T-helper 9 cell (primary cell): ENCODE measurements at places on chromosomes 13 and 19.

GRCh38 chr19:1699386-1699785 lies 47.0 kb upstream of the TCF3 start:
- DNase-seq: no peak

- DNase-seq: peak; percentile 40
These were observed 1.1 kb downstream of the FOXO1 start for GRCh38 chr13:40665126-40666044.

DNA sequence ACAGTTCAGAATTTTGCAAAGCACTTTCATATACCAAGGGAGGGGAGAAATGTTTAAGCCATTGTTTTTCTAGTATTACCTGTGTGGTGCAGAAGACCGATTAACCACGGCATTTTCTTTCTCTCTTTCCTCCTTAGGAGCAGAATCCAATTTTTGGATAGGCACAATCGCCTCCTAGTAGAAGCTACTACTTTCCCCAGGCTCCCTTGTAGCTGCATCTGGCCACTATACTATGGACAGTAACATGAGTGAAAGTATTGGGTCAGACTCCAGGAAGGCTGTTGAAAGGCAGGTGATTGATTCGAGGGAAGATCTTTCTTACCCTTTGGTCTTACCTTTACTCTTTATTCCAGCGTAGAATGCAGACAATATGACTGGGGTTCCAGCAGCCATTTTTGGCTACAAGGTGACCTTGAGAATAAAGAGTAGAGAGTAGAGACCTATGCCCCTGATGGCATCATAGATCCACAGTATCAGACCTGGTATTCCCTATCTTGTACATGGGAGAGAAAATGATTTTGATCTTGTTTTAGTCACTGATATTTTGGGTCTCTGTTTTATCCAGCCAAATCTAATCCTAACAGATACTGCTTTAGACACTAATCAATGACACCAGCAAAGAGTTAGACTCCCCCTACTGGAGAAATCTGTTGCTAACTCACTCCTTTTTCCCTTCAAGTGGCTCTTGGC lies 77.0 kb downstream of the LRRC63 start:
- no peak for DNase-seq

- DNase-seq: no peak
These were observed 45.7 kb upstream of the FLT1 start for GRCh38 chr13:28540612-28541011.

DNA sequence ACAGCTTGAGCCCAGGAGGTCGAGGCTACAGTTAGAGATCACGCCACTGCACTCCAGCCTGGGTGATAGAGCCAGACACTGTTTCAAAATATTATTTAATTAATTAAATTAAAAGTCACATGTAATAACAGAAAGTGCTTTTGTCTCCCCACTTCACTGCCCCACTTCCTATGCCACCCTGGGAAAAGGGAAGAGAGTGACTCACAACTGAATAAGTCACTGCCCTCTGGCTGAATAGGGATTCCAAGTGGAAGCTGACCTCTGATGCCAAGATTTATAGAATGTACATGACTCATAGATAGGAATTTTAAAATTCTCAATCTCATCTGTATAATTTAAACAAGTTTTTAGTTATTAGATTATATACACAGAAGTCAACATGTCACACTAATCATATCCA lies 22.2 kb upstream of the ERVV-1 start:
- DNase-seq: no peak

DNA sequence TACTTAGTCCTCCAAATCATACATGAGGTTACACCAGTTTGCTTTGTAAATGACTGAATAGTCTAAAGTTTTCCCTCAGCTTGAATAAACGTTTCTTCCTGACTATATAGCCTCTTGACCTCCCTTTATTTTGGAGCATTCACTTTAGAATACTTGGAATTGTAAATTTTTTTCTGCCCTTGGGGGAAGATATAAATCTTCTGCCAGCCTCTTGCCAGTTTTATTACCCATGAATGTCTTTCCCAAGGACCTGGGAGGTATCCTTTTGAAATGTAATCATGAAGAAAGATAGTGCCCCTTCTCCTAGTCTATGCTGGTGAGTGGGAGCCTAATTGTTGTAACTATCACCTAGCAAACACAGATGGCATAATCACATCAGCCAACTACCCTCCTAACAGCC lies 2033.9 kb upstream of the PCDH20 start:
- no peak for DNase-seq

DNA sequence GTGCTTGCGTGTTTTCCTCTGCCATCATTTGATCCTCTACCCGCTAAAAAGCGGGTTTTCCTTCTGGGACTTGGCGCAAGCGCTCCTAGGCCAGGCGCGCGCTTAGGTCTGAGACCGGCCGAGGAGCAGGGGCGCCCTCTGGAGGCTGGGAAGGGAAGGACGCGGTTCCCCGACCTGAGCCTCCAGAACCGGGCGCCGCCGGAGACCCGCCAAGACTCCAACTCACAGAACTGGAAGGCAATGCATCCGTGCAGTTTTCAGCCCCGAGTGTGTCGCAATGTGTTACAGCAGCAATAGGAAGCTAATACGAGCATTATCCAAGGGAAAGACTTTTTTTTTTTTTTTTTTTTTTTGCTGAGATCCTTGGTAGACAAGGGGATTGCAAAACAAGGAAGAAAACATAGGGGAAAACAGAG lies 190.9 kb downstream of the COL4A1 start:
- DNase-seq: peak; percentile 44

- DNase-seq: no peak
These were observed 18.1 kb upstream of the ZFP82 start for GRCh38 chr19:36436531-36436930.

GRCh38 chr13:49356223-49356622 lies 87.6 kb downstream of the CAB39L start:
- DNase-seq: no peak

DNA sequence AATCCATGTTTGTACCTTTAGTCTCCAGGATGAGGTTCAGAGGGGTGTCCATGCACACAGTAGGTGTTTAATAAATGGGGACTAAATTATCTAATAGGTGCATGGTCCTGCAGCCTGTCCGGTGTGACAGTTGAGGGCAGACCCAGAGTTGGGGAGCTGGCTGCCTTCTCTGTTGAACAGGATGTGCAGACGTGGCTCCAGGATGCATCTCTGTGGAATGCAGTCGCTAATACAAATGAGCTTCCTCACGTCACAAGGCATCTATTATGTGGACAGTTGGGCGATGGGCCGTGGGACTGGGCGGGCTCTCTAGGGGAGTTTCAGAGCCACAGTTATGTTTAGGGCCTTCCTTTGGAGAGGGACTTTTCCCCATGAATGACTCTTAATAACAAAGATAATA lies 71.0 kb downstream of the SIPA1L3 start:
- no peak for DNase-seq

GRCh38 chr13:101747039-101747438 lies 294.6 kb downstream of the ITGBL1 start:
- DNase-seq: no peak

DNA sequence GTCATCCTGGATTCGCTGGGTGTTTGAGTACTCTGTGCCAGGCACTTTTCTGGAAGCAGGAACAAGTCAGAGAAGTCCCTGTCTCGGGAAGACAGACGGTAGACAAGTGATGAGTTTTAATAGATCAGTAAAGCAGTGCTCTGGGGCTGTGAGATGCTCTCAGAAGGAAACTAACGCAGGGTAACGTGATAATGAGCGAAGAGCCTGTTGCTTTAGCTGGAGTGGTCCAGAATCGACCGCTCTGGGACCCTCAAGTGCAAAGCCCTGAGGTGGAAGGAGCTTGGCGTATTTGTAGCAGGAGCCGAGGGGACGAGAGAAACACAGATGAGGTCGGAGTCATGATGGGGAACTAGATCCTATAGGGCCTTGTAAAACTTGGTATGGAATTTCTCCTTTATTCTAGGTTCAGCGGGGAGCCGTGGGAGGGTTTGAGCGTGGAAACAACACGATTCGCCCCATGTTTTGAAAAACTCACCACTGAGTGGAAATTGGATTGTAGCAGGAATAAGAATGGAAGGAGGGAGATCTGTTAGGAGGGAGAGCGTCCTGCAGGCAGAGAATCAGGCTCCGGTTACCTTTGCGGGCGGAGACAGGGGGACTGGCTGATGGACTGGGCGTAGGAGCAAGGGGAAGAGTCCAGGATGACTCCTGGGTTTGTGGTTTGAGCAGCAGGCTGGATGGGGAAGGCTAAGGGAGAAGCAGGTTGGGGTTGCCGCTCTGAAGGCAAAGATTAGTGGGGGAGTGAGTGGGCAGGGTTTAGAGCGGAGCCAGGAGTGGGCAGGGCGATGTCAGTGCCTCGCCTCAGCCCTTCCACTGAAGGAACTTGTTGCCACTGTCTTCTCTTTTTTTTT lies 763 bp downstream of the POLD1 start:
- no peak for DNase-seq

DNA sequence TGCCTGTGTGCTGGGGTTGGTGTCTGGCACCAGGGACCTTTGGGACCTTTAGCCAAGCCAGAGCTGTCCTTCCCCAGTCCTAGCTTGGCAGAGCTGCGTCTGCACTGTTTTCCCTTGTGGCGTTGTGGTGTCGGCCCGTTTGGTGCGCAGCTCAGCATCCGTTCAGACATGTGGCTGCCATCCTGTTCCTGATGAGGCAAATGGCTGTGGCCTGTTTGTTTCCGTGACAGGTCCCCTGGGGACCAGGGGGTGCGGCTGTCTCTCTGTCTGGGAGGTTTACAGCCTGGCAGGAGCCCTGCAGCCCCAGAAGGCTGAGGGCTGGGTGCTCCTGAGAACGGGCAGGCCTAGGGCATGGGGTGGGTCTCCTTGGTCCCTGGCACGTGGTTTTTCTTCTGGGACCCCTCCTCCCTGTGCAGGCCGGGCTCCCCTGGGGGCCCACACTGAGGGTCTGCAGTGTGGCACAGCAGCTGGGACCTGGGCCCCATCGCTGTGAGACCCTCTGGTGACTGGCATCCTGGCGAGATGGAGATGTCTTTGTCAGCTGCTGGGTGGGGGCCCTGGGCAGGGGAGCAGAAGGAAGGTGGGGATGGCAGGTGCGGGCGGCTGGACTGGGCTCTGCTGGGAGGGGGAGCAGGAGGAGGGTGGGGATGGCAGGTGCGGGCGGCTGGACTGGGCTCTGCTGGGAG lies 4.0 kb downstream of the SPPL2B start:
- DNase-seq: peak; percentile 15

DNA sequence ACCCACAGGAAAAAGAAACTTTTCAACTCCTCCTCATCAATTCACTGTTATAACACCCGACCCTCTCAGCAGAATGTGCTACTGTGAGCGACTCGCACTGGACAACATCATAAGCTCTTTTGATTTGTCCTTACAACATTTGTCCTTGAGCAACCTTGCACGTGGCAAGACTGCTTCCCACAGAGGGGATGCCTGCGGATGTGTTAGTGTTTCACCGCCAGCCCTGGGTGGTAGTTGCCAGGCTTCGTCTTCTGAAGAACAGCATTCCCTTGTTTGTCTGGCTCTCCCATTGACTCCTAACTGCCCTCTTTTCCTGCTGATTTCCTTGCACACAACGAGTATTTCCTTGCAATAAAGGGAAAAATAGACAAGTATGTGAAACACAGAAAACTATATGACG lies 111.4 kb upstream of the SLC7A1 start:
- no peak for DNase-seq

DNA sequence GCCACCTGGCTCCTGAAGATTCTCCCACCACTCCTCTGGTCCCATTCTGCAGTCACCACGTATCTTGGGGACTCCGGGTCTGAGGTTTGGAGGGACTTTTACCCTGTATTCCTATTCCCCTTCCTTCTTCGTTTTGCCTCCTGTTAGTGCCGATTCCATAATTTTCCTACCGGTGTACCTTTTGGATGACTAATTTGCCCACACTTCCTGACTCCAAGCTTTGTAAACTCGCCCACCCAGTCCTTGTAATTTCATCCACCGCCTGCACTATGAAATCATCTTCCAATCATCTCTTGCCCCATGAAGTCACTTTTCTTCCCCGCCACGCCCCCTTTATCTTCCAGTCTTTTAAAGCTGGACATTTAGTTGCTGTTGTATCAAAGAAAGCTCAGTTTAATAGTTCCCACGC lies 572 bp downstream of the UCHL3 start:
- no peak for DNase-seq

- no peak for DNase-seq
These were observed 11.6 kb downstream of the CBY2 start for GRCh38 chr13:45713721-45714120.

GRCh38 chr13:37123337-37123736 lies 17.9 kb upstream of the CSNK1A1L start:
- no peak for DNase-seq

DNA sequence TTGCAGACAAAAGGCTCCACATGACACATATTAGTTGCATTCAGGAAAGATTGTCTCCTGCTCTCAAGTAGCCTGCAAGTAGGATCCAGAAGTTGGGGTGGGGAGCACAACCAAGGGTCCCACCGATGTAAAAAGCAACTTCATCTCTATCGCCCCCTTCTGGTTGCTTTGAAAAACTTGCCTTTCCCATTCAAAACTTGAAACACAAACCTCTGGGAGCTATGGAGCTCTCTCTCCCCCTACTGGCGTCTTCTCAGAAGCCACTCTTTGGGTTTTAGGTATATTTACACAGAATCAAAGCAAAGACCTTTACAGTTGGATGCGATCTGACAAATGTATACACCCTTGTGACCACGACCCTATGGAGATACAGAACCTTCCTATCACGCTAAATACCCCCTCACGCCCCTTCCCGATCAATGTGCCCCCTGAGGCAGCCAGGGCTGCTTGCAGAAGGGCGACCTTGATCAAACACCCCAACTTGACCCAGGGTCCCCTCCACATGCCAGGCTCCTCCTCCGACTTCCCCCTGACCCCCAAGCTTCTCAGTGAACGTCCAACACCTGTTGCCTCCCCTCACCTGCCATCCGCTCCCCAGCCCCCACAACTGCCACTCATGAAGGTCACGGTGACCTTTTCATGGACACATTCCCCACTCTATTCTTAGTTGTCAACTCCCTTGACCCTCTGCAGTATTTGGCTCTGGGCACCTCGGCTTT lies 10.1 kb downstream of the NOSIP start:
- DNase-seq: peak; percentile 51

DNA sequence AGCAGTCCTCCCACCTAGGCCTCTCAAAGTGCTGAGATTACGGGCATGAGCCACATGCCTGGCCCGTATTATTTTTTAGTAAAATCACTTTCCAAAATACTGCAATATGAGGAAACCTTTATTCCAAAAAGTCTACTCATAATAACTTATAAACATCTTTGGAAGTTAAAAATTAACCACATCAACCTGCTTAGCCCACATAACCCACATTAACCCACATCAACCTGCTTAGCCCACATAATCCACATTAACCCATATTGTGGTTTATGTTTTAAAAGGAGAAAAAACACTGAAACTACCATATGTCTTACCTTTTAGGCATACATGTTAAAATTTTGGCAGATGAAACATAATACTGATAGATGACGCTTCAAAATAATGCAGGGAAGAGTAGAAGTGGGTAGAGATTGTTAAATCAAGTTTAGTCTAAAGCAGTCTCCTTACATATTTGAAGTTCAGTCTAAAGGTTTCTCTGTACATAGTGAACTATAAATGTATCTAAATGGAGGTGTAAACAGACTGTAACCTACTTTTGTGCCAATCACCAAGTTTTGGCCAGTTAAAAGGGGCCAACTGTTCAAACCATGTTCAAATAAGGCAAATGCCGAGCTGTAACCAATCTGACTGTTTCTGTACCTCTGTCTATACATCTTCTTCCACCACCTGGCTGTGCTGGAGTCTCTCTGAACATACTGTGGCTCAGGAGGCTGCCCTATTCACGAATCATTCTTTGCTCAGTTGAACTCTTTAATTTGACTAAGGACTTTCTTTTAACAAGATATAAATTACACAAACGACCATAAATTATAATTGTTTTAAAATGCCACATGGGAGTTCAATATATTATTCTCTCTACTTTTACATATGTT lies 14.5 kb downstream of the KPNA3 start:
- DNase-seq: no peak
